ENCODE measurements at places on chromosomes 5 and 9. TPM values are rescaled to one million over a fixed set of nuclear protein-coding genes. Genes with fewer than 3 reads are reported as not detected.

The CAMK2A gene
- total RNA-seq, result 19.4 TPM

DNA sequence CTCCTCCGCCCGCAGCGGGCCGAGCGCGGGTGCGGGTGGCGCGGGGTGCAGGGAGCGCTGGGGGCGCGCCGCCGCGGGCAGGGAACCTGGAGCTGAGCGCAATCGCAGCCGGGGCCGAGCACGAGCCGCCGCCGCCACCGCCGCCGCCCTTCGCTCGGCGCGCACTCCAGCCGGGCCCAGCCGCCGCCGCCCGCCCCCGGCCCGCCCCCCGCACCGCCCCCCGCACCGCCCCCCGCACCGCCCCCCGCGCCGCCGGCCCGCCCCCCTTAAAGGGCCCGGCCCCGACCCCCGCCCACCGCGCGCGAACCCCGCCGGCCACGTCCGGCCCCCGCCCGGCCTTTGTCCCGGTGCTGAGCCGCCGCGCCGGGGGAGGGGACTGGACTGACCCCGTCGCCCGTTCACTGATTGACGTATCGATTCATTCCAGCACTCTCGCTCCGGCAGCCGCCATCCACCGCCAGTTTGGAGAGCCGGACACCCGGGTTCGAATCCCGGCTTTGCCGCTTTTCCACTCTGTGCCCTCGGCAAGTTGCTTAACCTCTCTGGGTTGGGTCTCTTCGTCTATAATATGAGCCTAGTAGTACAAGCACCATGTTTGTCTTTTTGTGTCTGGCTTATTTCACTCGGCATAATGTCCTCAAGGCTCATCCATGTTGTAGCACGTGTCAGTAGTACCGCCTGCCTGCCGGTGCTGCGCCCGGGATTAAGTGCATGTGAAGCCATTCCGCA lies at the start of gene SH3PXD2B:
TSS of gene SH3PXD2B (minus strand) at position 168 of the 729 bp plus-strand sequence. CDS start 173 bp downstream, outside the sequence.
- DNase-seq, result peak; percentile 72

The IL13 gene
- total RNA-seq, result not detected

The ACER2 gene
- 3.8 TPM for total RNA-seq

DNA sequence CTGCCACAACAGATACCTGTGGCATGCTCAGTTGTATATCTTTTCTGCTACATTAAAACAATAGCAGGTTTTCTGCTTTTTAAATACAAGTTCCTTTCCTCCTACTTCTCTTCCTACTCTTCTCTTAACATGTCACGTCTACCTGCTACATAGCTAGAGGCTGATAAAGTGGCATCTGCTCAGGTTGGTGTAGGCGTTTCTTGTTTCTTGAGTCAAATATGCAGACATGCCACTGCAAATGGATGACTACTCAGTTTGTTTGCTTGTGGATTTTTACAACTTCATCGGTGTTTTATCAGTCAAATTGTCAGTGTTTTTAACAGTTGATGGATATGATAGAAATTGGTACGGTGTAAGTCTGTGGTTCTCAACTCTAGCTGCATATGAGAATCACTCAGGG lies 525.7 kb downstream of the TLE4 start:
- DNase-seq, result no peak

- DNase-seq, result no peak
Measured at GRCh38 chr5:159890141-159890540, 26.1 kb upstream of the ADRA1B start.

The OR1N2 gene
- not detected for total RNA-seq

GRCh38 chr5:89034588-89034987 lies 151.6 kb upstream of the MEF2C start:
- DNase-seq, result no peak

DNA sequence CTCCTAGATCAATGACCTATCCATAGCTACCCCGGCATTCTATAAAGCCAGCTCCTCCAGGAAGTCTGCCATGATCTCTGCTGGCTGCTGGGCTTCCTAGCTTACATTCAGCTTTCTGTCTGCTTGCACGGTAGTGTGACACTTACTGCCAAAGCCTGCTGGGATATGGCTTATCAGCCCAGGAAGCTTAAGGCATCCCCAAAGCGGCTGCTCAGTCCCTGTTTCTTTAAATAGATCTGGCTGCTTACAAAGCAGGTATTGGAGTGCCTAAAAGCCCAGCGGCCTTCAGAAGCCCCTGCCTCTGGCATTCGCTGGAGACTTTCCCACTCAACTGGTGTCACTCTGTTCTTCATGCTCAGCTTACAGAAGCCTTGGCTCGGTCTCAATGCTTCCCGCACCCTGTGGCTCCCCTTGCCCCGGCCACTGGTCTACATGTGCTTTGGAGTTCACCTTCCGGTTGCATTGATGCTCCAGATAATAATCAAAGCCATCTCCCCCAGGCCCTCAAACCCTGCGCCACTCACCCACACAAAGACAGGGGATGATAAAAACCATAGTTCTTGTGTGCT lies 31.3 kb upstream of the STRBP start:
- DNase-seq, result no peak

DNA sequence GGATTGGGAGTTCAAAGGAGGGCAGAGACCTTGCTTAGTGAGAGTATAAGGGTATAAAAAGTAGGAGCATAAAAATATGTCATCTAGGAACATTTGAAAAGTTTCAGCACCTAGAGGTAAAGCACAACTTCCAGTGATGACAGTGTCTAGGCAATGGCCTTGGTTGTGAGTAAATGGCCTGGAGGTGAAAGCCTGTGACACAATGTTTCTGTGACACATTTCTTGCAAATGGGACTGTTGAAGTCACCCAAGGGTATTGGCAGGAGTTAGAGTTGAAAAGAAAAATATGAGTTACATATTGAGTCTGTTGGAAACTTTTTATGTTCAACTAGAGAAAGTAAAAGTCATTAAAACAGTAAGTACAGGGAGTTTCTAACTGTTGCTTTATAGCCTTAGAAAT lies 14.8 kb downstream of the C5orf47 start:
- DNase-seq, result no peak

DNA sequence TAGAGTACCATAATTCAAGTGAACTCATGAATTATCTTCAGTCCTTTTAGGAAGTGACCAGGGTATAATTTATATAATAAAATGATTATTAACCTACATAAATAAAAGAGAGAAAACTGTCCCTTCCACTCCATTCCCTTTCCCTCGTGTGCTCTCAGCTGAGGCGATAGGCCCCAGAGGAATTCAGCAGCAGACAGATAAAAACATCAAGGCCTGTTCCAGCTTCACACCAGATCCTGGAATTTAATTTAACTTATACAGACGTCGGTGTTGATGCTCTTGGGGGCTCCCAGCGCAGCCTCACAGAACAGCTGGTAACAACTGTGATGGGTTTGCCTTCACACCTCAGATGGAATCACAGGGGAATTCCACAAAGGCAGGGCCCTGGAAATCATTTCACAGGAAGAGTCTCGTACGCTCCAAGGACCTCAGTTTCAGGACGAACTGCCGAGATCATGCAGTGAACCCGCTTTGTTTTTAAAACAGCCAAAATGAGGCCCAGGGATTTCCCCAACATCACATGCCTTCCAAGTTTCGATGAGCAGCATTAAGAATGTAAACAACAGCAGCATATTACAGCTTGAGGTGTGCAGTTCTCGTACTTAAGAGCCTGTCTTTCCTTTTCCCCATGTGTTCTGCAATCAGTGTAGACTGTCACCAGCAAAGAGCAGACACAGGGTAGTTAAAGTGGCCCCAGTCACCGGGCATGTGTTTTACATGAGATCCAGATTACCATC lies 73.6 kb upstream of the ALDH1B1 start:
- no peak for DNase-seq

The TTC16 gene
- 0.25 TPM for total RNA-seq

- DNase-seq, result no peak
Measured at GRCh38 chr5:158384535-158385481, 525.9 kb upstream of the CLINT1 start.

The DDX4 gene
- not detected for total RNA-seq

DNA sequence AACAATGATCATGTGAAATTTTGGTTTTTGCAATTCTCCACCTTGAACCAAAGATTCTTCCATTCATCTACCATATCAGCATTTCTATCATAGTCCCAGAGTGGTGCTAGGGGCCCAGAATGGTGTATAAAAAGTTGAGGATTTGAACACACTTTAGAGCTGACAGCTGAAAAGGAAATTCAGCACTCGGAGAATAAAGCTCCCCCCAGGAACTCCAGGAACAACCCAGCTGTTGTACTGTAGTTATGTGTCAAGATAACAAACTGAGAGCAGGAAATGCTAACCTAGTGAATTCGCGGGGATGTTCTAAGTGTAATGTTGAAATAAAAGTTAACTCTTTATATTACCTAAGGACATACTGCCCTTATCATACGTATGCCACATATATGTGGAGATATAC lies 216.7 kb downstream of the NFIB start:
- no peak for DNase-seq

The PCDHGA4 gene
- total RNA-seq, result 7.3 TPM

- peak; percentile 20 for DNase-seq
Measured at GRCh38 chr9:20941174-20941690, 90.2 kb downstream of the HACD4 start.

- no peak for DNase-seq
Measured at GRCh38 chr5:78763659-78764189, 115.2 kb upstream of the LHFPL2 start.

- no peak for DNase-seq
Measured at GRCh38 chr9:32260151-32260862, 124.1 kb upstream of the ACO1 start.

DNA sequence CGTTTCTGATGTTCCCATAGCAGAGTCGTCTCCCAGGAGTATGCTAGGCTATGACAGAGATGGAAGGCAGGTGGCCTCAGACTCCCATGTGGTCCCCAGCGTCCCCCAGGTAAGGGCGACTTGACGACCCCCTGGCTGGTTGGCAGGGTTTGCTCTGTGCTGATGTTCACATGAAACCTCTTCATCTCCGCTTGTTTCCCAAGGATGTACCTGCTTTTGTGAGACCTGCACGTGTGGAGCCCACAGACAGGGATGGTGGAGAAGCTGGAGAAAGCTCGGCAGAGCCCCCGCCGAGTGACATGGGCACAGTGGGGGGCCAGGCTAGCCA lies 108.3 kb downstream of the WNK2 start:
- no peak for DNase-seq

The POLR3G gene
- 0.88 TPM for total RNA-seq
